ENCODE measurements at places on chromosomes 1 and 21.

GRCh38 chr1:8679395-8679800 lies 138.0 kb downstream of the RERE start:
- DNase-seq = no peak

- no peak for DNase-seq
Observed at GRCh38 chr1:94329276-94329675, 88.9 kb upstream of the ABCD3 start.

- DNase-seq = no peak
Observed at GRCh38 chr1:78591971-78592370, 28.3 kb upstream of the IFI44L start.

DNA sequence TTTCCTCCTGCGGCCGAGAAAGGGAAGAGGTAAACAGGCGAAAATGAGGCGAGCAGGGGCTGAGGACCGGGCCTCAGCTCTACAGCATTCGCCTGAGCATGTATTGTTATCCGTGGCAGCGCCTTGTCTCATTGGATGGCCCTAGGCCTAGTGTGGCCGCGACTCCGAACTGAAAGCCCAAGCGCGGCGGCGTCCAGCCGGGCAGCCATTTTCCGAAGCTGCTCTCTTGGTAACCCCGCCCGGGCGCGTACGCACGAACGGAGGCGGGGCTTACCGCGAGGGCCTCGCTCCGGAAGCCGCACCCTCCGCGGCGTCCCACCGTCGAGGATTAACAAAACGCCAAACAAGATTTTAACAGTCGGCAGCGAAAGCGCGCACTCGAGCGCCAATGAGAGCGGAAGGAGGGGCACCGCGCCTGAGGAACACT lies 797 bp upstream of the USP1 start:
- no peak for DNase-seq

DNA sequence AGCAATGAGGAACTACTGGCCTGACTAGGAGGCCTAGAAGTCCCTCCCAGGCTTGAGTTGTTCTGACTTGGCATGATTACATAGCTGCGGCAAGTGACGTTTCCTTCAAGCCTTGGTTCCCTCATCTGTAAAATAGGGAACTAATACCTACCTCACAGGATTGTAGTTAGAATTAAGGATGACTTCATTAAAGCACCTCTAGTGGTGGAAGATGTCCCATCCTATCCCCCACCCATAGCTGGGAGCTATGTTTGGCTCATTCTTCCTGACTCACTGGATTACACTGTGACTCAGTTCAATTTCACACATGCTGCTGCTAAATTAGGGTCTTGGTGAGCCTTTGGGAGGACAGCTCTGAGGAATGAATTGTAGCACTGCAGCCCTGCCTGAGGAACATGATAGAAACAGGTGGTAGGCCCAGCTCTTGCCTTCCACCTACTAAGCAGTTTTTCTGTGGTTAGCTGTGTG lies 6.0 kb upstream of the SHISA4 start:
- no peak for DNase-seq

DNA sequence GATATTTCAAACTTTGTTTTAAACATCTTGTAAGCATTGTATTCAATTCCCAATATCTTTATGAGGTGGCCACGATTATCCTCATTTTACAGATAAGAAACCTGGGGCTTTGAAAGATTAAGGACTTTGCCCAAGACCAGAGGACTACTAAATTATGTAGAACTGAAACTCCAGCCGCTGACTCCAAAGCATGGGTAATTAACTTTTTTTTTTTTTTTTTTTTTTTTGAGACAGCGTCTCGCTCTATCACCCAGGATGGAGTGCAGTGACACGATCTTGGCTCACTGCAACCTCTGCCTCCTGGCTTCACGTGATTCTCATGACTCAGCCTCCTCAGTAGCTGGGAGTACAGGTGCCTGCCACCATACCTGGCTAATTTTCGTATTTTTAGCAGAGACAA lies 68.7 kb downstream of the ALG14 start:
- DNase-seq = no peak

- no peak for DNase-seq
Observed at GRCh38 chr1:25461849-25462248, 31.2 kb downstream of the MACO1 start.

DNA sequence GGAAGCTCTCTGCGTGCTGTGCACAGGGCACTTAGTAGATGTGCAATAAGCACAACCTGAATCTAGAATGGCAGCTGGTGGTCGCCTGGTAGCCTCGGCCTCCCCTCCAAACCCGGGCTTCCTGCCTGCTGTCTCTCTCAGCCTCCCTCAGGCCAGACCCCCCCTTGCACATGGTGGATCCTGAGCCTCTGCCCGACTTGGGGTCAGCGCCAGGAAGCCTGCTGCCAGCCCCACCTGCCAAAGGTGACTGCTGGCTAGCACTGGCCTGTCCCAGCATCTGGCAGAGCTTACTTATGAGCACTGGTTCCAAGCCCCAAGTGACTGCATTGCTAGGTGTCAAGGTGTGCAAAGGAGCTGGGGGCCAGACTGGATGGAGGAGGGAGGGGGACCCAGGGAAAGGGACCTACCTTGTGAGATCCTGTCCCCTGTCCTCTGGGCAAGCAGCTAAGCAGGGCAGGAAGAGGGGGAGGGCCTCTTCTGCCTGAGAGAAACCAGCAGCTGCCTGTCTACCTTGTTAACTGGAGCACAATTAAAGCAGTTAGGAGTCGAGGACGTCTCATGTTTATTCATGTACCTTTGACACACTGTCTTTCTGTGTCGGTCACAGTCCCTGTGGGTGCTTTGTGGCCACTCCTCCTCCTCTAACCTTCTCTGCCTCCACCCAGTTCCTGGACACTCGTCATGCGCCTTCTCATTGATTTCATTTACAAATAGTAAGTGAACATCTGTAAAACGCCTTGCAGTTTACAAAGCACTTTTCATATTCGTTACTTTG lies 100.9 kb downstream of the DDX20 start:
- DNase-seq = no peak

GRCh38 chr1:162988869-162989268 lies 80.3 kb upstream of the RGS4 start:
- no peak for DNase-seq

GRCh38 chr1:216765346-216766300 lies 42.4 kb upstream of the ESRRG start:
- DNase-seq = no peak

GRCh38 chr1:234781241-234782065 lies 171.5 kb upstream of the IRF2BP2 start:
- DNase-seq = no peak

DNA sequence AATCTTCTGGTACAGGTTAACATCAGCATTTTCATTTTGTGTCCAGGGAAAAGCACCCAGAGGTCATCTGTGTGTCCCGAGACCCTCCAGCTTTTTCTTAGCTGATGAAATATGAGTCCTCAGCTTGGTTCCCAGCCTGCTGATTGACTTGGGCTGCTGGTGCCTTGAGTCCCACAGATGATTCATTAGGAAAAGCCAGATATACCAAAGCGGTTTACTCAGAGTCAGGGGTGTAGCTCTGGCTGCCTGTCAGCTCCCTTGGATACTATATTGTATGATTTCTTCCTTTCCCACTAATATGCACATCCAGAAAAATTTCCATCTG lies 43.7 kb upstream of the MAB21L3 start:
- DNase-seq = no peak

DNA sequence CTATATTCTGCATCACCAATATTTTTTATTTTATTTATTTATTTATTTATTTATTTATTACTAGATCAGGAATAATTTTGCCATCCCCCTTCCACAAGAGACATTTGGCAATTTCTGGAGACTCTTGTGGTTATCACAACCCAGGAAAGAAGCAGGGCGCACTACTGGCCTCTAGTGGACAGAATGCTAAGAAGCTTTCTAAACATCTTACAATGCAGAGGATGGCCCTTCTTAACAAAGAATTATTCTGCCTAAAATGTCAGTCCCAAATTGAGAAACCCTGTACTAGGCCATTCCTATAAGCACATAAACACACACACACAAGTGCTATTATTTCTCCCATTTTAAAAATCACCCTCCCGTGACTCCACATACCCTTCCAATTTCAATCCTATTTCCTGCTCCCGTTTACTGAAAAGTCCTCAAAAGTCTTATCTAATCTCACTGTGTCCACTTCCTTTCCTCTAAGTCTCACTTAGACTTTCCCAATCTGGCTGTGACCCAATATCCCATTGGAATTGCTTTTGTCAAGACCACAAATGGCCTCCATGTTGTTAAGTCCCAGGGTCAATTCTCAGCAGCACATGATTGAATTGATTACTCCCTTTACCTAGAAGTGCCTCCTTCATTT lies 43.7 kb upstream of the RNF11 start:
- peak; percentile 19 for DNase-seq

GRCh38 chr1:212111536-212111935 lies 76.0 kb downstream of the DTL start:
- DNase-seq = no peak

- DNase-seq = no peak
Observed at GRCh38 chr1:225250432-225250831, 177.4 kb downstream of the LBR start.

GRCh38 chr1:94773931-94774422 lies 46.2 kb upstream of the SLC44A3 start:
- DNase-seq = no peak

DNA sequence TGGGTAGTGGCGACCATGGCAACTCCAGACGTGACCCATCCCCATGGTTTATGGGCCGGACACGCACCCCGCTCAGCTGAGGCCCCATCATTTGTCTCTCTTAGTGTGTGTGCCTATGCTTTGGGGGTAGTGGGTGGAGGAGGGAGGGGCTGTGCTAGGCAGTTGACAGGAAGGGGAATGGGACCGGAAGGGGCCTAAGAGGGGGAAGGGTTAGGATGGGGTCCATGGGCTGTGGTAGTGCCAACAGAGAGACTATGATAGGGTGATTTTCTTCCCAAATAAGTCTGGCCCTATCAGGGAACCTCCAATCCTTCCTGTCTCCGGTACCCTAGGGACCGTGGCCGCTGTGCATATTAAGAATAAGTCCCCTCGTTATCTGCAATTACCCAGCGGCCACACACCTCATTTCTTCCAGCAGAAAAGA lies 9.9 kb downstream of the DMAP1 start:
- no peak for DNase-seq
